Suppressor macrophage treated with lipopolysaccharide for 1 hour (primary cell): ENCODE measurements at places on chromosomes 1 and 21.
A peak's percentile ranks its signal among the peaks of the same experiment; 100 is the strongest.

DNA sequence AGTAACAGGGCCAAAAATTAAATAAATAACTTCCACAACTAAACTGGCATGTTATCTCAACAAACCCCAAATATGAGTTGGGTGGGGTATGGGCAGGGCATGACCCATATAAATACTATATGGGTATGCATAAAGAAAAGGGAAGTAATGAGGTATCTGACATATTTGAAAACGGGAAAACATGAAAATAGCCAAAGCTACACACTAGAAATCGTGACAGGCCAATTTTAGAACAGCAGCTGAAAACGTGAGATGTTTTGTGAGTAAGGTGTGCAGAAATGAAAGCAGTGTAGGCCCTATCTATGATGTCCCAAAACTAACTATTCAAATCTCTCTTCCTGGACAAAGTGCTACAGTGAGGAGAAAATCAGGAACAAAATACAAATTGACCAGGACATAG, 537.9 kb upstream of the NR5A2 start:
- DNase-seq: no peak

- DNase-seq: no peak
Measured at GRCh38 chr1:42143896-42144710, 9.1 kb upstream of the GUCA2B start.

GRCh38 chr1:182200025-182200812, 138.7 kb upstream of the ZNF648 start:
- DNase-seq: no peak

GRCh38 chr1:41232305-41232704, 9.8 kb downstream of the SCMH1 start:
- no peak for DNase-seq

DNA sequence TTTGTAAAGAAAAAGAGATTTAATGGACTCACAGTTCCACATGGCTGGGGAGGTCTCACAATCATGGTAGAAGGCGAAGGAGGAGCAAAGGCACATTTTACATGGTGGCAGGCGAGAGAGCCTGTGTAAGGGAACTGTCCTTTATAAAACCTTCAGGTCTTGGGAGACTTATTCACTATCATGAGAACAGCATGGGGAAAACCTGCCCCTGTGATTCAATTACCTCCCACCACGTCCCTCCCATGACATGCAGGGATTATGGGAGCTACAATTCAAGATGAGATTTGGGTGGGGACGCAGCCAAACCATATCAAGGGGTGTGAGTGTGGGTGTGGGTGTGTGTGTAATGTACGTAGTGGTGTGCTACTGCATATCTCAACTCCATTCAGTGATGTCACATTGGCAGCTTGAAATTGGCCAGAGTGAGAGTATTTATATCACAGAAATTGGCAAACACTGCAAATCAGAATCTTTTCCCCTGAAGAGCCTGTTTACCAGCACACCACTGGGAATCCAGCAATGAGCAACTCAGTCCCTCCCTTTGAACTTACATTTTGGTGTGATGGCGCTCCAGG, 5.4 kb downstream of the ARHGEF10L start:
- DNase-seq: peak; percentile 52

- no peak for DNase-seq
Measured at GRCh38 chr1:211925016-211925415, 94.5 kb upstream of the LPGAT1 start.

- DNase-seq: no peak
Measured at GRCh38 chr1:197955486-197956394, 38.6 kb downstream of the LHX9 start.

DNA sequence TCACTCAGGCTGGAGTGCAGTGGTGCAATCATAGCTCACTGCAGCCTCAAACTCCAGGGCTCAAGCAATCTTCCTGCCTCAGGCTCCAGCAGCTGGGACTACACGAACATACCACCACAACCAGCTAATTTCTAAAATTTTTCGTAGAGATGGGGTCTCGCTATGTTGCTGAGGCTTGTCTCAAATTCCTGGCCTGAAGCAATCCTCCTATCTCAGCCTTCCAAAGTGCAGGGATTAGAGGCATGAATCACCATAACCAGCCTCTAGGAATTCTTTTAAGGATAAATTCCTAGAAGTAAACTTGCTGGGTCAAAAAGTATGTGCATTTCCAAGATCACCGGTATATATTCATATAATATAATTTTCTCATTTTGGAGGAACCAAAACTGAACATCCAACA, 17.6 kb upstream of the HUNK start:
- DNase-seq: no peak

DNA sequence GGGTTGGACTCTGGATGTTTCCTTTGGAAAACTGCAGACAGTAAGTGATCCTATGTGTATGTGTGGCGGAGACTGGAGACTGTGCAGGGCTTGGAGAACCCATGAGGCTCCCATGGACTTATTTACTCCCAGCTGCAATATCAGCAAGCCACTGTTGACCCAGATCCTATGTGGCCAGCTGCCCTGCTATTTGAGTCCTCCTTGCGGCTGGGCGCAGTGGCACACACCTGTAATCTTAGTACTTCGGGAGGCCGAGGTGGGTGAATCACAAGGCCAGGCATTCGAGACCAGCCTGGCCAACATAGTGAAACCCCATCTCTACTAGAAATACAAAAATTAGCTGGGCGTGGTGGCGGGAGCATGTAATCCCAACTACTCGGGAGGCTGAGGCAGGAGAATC, 83.5 kb downstream of the TLR5 start:
- no peak for DNase-seq

DNA sequence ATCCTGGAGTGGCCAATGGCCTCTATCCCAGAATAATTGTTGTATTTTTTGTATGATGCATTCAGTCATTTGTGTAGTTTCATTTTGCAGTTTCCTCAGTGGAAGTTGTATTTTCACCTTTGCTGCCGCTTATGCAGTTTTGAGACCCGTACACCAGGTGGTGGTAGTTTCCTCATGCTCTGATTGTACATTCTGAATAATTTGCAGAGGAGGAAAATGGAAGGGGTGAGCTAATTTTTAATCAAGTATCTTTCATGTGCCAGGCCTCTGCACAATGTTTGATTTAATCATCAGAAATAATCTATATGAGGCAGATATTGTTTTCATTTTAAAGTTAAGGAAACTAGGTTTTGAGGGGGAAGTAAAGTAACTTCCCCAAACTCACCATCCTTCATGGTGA, 29.5 kb downstream of the HLX start:
- DNase-seq: no peak
